ENCODE measurements at places on chromosomes 5 and 9.

GRCh38 chr5:118705959-118706667 is 282.2 kb downstream of the DTWD2 start:
- no peak for DNase-seq

DNA sequence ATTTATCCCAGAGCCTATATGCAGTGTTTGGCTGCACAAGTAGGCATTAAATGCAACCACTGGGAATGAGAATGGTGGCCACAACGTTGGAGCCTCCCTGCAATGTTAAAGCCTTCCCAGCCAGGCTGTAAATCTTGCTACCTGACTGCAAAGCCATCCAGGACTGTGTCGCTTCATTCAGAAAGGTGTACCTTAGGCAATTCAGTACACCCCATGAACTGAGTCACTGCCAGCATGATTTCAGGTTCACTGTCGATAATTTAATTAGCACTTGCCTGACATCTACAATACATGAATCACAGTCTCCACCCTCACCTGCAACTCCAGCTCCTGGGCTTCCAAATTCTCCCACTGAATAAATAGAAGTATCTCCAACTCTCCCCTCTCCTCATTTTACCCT is 108.4 kb downstream of the SLIT3 start:
- DNase-seq: no peak

DNA sequence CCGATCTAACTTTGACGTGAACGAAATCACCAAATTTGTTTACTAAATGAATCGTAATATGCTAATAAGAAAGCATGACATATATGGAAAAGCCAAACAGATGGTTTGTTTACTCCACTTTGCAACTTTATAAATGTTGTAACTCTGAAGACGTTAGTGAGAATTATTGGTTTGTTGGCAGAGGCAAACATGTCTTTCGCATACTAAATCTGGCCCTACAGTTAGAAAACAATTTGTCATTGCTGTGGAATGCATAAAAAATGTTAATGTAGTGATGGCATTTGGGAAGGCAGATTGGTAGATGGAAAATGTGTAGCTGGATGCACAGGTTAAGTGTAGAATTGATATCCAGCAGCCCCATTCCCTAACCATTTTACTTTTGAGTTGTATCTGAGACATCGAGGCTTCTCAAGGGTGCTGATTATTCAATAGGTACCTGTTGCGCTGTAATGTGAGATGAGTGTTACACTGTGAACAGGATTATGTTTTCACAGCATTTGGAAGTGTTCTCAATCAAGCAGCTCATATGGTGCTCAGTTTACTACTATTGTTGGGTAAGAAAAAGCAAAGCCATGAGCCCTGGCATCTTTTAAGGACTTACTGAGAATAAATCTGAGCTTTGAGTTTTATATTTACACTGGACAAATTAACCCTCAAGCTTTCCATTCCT is 444.8 kb downstream of the BNC2 start:
- no peak for DNase-seq

DNA sequence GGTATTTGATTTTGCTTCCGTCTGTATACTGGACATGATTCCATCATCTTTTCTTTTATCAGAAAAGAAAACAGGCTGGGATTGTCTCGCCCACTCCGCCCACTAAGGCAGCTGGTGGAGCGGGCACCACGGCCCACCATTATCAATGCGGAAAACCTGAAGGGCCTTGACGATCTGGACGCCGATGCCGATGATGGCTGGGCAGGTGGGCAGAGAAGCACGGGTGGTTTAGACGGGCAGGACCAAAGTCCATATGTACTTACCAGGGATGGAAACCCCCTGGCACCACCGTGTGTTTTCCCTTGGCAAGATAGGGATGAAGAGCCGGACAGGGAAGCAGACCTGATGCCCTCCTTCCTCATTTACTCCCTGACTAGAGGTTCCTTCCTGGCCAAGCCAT is 53.7 kb downstream of the PRRC2B start:
- DNase-seq: no peak

- DNase-seq: no peak
Observed at GRCh38 chr5:1412163-1412562, 33.1 kb downstream of the SLC6A3 start.

DNA sequence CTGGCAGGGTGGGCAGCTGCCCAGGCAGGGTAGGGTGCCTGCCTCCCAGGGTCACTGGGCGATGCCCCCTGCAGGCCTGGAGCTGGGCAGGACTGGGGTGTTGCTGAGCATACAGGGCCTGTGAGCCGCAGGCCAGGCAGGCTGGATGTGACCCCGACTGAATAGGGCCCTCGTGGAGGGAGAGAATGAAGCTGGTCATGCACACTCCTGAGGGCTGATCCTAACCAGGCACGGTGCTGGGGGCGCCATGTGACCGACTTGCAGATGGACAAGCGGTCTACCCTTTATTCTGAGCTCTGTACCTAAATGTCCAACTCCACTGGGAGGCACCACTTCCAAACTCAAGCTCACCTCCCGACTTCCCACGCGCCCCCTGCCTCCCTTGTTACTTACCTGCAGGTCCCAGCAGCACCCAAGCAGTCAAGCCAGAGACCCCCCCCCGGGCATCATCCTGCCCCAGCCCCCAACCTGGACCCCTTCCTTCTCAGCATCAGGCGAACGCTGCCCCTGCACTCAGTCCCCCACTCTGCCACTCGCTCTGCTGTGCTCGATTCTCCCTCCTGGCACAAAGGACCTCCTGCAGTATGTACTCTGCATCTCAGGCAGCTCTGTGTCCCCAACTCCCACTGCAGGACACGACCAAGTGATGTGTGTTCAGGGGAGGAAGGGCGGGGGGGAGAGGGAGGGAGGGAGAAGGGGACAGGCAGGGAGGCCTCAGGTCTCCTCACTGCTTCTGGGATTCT is 76.8 kb upstream of the PHYKPL start:
- no peak for DNase-seq

DNA sequence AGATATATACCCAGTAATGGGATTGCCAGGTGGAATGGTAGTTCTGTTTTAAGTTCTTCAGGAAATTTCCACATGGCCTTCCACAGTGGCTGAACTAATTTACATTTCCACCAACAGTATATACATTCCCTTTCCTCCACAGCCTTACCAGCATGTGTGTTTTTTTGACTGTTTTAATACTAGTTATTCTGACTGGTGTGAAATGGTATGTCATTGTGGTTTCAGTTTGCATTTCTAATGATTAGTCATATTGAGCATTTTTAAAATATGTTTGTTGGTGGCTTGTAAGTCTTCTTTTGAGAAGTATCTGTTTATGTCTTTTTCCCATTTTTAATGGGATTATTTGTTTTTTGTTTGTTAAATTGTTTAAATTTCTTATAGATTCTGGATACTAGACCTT is 208.9 kb downstream of the CFAP90 start:
- no peak for DNase-seq

DNA sequence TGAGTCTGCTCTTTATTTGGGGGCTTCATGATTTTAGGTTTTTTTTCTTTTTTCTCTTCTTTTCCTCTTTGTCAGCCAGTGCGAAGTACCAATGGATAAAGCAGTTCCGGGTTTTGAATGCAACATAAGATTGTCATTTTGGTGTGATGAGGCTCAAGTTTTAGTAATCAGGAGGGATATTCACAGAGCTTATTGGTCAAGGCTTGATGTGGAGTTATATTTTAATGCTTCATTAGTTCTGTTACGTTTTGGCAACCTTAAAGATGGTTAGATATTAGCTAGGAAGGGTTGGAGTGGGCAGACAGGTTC is 1.4 kb downstream of the PIK3R1 start:
- DNase-seq: no peak

GRCh38 chr9:123745933-123746332 is 184.0 kb downstream of the DENND1A start:
- DNase-seq: no peak

DNA sequence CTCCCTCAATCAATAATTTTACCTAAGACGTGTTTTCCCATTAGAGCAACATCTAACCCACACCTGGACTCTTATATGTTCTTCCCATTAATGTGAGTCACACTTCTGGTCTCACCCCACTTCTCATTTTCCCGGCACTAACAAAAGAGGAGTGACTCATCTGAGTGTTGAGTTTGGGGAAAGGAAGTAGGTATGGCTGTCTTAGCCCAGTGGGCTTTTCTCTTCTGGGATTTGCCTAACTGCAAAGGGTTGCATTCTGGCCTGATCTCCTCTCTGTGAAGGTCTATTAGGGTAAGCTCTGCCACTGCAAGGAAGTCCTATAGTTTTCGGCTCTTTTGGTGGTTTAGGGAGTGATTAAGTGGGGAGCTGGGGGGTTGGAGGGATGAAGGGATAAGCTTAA is 195.6 kb downstream of the KIAA0825 start:
- no peak for DNase-seq

DNA sequence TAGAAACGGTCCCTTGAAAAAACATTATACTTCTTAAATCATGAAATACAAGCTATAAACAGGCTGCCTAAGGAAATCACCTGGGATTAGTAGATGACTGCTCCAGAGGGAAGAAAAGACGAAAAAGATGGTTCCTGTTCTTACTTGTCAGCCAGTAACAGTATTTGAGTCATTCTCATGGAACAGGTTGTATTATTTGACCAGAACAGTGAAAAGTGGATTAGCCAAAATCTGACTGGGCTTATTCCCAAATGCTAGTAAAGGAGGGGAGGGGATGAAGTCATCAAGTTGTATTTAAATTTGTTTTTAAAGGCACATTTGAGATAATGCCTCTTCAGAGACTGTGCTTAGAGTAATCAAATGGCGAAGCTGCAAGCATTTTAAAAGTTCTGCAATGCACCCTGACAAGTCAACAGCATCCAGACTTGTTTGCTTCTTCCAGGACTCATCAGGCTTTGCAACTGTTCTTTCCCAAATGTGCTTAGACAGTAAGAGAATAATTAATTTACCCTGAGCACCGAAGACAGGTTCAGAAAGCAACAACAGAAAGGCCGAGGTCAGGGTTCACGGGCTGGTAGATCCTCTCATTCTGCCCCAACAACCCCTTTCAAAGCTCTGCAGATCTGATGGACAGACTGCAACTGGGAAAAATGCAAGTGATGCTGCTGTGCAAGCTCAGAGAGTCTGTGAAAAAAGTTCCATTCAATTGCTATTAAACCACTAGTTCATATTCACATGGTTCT is 800.6 kb downstream of the KCTD16 start:
- DNase-seq: no peak

- DNase-seq: peak; percentile 93
Observed at GRCh38 chr5:181243564-181244343, at the start of gene RACK1. Gene RACK1 (minus strand): TSS chr5:181243906. CDS start chr5:181243800, 106 bp downstream.

GRCh38 chr9:5493679-5494511 is 16.4 kb upstream of the PDCD1LG2 start:
- no peak for DNase-seq

- DNase-seq: no peak
Observed at GRCh38 chr5:137036640-137037039, 462.5 kb downstream of the SPOCK1 start.

- DNase-seq: no peak
Observed at GRCh38 chr9:76359365-76359764, 34.9 kb downstream of the RFK start.

DNA sequence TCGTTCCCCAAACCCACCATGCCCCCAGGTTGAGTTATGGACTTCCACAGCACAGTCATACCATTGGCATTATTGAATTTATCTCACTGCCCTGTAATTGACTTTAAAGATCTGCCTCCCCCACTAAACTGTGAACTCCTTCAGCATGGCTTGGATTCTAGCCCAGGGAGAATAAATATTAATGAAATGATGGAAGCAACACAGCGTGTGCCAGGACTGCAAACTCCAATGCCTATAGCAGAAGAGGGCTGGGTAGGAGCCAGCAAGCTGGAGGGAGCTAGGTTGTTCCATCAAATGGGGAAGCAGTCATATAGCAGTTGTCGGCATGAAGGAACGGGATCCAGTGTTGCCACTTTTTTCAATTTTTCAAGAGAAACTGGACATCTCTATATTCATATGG is 69.0 kb upstream of the MSX2 start:
- DNase-seq: no peak

- no peak for DNase-seq
Observed at GRCh38 chr5:55502759-55503158, 32.0 kb downstream of the PLPP1 start.

GRCh38 chr9:8904771-8905515 is 1105.4 kb upstream of the DMAC1 start:
- DNase-seq: no peak

DNA sequence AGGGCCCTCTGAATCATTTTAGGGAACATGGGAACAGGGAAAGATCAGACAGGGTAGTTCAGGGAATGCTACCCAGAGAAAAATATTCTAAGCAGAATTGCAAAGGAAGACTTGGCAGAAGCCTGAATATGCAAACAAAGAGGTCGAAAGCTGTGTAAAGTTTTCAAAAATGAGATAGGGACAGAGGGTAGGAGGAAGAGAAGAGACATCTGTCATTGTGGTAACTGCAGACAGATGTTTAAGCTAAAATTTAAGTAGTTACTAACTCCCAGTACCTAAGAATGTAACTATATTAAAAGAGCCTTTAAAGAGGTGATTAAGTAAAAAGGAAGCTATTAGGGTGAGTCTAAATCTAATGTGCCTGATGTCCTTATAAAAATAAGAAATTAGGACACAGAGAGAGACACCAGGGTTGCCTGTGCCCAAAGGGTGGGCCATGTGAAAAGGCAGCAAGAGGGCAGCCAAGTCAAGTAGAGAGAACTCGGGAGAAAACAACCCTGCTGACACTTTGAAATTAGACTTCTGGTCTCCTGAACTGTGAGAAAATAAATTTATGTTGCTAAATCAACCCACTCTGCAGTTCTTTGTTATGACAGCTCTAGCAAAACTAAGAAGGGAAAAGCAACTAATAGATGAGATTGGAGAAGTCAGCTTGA is 1647.4 kb upstream of the C9orf72 start:
- no peak for DNase-seq

DNA sequence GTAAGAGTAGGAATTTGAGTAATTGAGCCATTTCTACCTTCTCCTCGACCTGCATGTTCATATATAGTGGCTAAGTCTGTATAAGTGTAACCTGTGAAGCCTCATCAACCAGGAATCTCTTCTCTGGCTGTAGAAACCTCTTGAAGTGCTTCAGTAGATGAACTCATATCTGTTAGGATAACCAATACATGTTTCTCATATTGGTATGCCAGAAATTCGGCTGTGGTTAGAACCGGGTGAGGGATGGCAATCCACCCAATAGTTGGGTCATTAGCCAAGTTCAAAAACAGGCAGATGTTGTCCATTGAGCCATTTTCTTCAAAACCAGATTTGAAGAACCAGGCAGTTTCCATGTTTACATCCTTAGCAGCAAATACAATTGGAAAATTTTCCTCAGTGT is 28.9 kb upstream of the GSN start:
- DNase-seq: no peak

DNA sequence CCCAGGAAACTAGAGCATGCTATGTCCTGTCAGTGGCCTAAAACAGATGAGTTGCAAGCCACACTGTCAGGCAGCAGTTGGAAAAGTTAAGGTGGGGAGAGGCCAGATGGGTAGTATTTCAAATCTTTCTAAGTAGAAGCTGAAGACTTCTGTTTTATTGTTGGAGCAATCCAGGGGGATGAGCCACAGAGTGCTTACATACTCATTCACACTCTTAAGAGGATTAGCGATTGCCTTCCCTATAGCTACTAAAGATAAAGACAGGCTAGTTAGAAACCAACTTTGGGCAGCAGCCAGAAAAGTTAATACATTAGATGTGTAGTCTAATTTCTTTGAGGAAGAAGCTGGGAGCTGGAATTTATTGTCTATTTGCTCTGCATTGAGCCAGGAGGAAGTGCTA is 61.7 kb upstream of the ELAVL2 start:
- DNase-seq: no peak

Measured in hepatocyte (in vitro differentiated cells).